Type B pancreatic cell (in vitro differentiated cells): ENCODE measurements at places on chromosomes 13 and 19. TPM values are rescaled to one million over a fixed set of nuclear protein-coding genes. Genes with fewer than 3 reads are reported as not detected.

- H3K27ac ChIP-seq, result peak overlapping the region; percentile 90
- peaks cover 26% of the 10 kb centered on the region for H3K4me1 ChIP-seq
- H3K27me3 ChIP-seq, result no peaks in the 10 kb centered on the region
- peak overlapping the region; percentile 62 for H3K4me3 ChIP-seq
Measured at GRCh38 chr13:110869805-110870706, 44.8 kb downstream of the ANKRD10 start.

- H3K4me3 ChIP-seq, result no peak overlapping the region
- H3K27me3 ChIP-seq, result peaks cover 6% of the 10 kb centered on the region
- H3K36me3 ChIP-seq, result no peaks in the 10 kb centered on the region
- no peak for DNase-seq
- H3K4me1 ChIP-seq, result peaks cover 35% of the 10 kb centered on the region
- peak overlapping the region; percentile 43 for H3K27ac ChIP-seq
Measured at GRCh38 chr19:28292822-28293500, 920.0 kb downstream of the UQCRFS1 start.

- peaks cover 37% of the 10 kb centered on the region for H3K36me3 ChIP-seq
- H3K27ac ChIP-seq, result no peak overlapping the region
- H3K4me1 ChIP-seq, result peaks cover 8% of the 10 kb centered on the region
- DNase-seq, result no peak
- H3K27me3 ChIP-seq, result no peaks in the 10 kb centered on the region
- no peak overlapping the region for H3K4me3 ChIP-seq
Measured at GRCh38 chr19:51983361-51983760, 3.3 kb downstream of the ZNF350 start.

- no peaks in the 10 kb centered on the region for H3K27me3 ChIP-seq
- H3K4me3 ChIP-seq, result peak overlapping the region; percentile 95
- DNase-seq, result no peak
Measured at GRCh38 chr19:42252365-42253244, 2.3 kb downstream of the ERF start.

GRCh38 chr19:15911599-15912235, 13.8 kb upstream of the CYP4F2 start:
- no peak overlapping the region for H3K27ac ChIP-seq
- H3K27me3 ChIP-seq, result no peaks in the 10 kb centered on the region
- H3K4me1 ChIP-seq, result no peaks in the 10 kb centered on the region
- no peaks in the 10 kb centered on the region for H3K36me3 ChIP-seq
- no peak overlapping the region for H3K4me3 ChIP-seq

SMIM17 gene
- 0.43 and 1.1 TPM in 2 replicates for total RNA-seq

KIR2DL1 gene
- not detected in 2 replicates for total RNA-seq
